ENCODE measurements at places on chromosomes 3 and 15.

DNA sequence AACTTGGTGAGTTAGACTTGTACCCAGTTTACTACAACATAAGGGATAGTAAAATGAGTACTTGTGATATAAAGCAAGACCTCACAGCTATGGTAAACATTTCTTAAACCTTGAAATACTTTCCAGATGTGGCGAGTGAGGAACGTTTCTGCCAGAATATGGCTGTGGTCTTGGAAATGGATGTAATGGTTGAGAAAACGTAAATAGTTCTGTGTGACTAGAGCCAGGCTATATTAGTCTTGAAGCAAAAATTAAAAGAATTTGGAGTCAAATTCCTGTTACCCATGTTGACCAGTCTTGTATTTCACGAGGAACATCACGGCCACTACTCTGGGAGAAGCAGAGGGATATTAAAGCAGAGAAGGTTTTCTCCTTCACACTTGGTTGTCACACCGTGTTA lies 15.3 kb downstream of the OR4F15 start:
- DNase-seq, result peak; percentile 75

DNA sequence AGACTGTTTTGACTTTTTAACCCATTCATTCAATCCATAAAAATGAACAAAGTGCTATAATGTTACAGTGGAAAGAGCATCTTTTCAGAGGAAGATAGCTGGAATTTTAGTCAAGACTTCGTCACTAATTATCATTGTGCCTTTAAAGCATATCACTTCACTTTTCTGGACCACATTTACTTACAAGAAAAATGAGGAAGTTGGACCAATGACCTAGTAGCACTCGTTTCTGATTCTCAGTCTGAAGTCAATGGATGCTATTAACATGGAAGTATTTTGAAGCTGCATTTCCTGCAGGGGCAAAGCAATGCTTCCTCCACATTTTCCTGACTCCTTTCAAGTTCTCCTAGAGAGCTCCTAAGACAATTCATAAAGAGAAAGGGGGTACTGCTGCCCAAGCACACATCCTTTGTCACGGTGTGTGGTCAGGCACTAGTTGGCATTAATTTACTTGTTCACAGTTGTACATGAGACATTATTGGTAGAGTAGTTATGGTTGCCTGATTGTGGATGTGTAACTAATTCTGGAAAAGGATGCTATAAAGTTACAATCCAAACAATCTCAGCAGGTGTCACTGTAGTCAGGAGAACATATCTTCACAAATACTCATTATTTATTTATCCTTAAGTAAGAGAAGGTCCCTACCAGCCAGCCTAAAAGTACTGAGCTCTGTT lies 1049.1 kb downstream of the FHIT start:
- DNase-seq, result no peak

DNA sequence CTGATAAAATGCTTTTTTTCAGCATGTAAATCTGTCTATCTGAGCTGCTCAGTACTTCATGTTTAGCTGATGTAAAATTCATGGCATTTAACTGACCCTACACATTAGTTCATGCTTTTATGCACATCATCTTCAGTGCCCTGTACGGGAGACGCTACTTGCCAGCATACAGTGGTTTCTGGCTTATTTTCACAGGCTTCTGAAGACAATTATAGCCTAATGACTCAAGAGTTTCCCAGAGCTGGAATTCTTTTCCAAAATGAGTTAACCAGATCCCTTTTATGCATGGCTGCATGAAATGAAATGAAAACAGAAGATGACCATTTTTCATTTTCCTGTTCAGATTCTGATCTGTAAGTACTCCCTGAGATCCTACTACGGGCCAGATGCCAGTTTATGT lies 1061.5 kb downstream of the ROBO2 start:
- DNase-seq, result peak; percentile 57

DNA sequence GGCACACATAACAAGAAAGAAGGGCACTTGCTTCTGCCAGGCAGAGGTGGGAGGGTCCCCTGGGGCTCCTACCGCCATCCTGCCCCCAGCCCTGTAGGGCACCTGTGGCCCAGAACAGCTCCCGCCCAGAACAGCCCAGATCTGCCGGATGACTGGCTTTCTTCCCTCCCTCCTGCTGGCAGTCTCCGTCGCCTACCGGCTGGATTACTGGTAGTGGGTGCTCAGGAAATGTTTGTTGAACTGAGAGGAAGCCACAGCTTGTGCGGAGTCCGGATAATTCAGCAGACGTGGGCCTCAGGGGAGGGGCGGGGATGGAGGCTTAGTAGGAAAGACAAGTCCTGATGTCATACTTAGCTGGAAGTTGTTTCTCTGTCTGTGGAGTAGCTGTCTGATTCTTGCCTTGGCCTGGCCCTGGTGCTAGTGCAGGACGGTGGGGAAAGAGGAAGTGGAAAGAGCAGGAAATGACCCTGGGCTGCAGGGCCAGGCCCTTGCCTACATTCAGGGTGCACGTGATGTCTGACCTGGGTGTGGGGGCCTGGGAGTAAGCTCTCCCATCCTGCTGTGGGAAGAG lies 6.7 kb downstream of the CCDC9B start:
- DNase-seq, result no peak

- DNase-seq, result no peak
These were observed 20.2 kb upstream of the LMCD1 start for GRCh38 chr3:8481380-8481779.
